ENCODE measurements at places on chromosomes 7 and 10.
A peak's percentile ranks its signal among the peaks of the same experiment; 100 is the strongest.

DNA sequence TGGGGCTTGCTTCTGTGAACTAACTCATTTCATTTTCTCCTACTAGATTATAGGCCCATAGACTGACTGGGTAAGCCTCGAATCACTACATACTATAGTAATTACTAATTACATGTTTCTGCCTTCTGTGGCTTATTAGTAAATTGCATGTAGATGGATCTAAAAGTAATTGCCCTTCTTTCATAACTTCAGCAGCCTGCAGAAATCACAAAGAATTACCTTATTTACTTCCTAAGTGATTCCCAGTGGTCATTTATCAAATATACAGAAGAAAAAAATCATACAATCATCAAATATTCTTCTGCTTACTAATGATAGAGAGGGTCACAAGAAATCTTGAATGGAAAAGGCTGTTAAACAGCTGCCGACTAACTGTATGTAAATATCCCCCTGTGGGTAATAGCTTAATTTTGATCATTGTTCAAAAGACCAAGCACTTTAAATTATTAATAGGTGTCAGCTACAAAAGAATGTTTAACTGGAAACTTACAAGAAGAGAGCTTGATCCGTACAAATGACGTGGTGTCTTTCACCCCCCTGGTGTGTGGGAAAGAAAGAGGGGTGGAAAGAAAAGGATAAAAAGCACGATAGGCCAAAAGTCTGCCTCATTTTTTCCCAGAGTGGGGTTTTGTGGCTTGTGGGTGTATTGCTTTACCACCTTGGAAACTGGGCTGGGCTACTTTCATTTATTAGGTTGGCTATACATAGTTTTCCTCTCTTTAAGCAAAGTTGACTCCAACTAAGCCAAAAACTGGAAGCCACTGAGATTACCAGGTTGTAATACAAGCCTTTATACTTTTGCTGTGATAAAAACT, 361.8 kb upstream of the ZMIZ1 start:
- DNase-seq: no peak

DNA sequence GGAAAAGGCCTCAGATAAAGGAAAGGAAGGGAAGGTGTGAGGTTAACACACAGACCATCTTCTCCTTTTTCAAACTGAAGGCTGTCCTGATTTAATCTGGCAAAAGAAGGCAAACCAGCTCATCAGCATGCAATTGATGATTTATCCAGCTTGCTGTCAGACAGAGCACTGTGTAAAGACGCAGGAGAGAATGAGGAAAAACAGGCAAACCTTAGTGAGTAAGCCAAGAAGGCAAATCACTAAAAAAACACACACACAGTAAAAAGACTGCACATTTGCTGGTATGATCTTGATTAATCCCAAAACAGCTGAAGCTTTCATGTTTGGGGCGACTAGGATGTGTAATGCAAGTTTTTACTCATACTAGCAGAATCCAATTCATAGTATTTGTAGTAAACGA, 65.8 kb upstream of the SKAP2 start:
- DNase-seq: no peak

DNA sequence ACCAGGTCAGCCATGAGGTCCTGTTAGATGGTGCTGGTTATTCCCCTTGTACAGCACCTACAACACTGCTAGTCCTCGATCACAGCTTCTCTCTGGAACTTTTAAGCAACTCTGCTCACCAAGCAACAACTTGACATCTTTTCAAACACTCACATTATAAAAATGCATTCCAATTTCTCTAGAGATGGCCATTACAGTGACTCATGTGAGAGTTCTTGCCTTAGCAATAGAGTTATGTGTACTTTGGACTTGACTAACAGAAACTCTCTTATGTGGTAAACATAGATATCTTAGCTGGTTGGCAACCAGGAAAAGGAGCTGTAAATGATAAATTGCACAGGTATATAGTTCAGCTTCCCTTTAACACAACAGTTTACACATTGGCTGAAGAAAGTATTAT, 122.2 kb downstream of the PDE1C start:
- DNase-seq: no peak

GRCh38 chr7:158724658-158725505, 20.3 kb upstream of the NCAPG2 start:
- no peak for DNase-seq

GRCh38 chr7:46007990-46008643, 87.0 kb upstream of the IGFBP3 start:
- no peak for DNase-seq

GRCh38 chr10:120186506-120186905, 270.5 kb upstream of the PLPP4 start:
- no peak for DNase-seq

- peak; percentile 28 for DNase-seq
Observed at GRCh38 chr10:28668363-28669226, 8.7 kb upstream of the BAMBI start.

- DNase-seq: no peak
Observed at GRCh38 chr7:143321734-143322133, 5.8 kb downstream of the CLCN1 start.

DNA sequence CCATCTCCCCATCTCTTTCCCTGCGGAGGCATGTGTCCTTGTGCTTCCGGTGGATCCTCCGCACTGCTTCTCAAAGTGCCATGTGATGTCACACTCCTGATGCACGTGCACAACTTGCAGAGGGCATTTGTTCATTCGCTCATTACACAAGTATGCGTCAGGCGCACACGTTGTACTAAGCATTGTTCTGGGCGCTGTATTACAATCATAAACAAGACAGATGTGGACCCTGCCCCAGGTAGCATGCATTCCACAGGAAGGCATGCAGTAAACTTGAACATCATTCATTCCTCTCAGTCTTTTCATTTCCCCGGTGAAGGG, 9.0 kb upstream of the RAMP3 start:
- DNase-seq: no peak

GRCh38 chr10:124997306-124997705, 55.4 kb downstream of the ZRANB1 start:
- no peak for DNase-seq

GRCh38 chr10:79944428-79945395, 4.2 kb downstream of the SFTPD start:
- DNase-seq: no peak

DNA sequence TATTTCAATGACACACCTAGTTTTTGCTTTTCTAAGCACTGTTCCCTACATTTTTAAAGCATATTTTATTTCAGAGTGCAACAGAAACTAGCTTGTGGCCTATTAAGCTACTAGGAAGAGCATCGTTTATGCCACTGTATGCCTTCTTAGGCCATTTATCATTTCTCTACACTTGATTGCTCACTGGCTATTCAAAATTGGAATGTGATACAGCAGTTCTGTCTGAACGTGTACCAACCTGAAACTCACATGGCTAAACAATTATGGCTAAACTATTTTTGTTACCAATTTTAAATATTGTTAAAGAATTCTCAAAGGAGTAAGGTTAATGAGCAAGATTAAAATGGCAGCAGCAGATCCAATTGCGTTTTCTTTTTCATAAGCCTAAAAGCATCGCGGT, 105.2 kb downstream of the GSAP start:
- no peak for DNase-seq

DNA sequence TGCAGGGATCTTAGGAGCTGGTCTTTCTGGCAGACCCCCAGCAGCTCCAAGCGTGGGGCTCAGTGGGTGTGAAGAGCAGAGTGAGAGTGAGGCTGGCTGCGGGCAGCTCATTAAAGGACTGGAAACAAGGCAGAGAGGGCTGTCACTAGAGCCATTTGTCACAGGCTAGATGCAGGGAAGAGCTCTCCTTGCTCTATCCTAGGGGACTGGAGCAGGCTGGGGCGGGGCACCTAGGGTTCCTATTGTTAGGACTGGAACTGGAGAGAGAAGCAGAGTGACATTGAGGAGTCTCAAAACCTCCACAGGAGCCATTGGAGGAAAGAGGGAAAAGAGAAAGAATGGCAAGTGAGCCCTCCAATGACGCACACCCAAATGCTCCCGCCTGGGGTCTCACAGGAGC, 772 bp upstream of the DDC start:
- DNase-seq: no peak
